ENCODE measurements at places on chromosomes 13 and 19.

DNA sequence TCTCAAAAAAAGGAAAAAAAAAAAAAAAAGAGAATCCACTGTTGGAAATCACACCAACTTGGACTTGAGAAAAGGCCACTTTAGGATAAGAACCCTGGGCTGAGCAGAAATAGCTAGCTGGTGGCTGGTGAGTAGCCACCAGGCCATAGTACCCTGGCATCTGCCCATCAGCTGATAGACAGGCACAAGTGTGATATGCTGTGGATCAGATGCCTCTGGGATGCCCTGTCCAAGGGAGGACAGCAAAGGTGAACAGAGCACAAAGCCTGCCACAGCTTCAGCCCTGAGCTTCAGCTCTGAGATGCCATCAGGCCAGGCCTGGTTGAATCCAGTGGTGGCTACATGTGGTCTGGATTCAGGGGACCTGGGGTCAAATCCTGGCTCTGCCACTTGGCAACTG is 8.7 kb downstream of the SIRT2 start:
- DNase-seq = no peak

DNA sequence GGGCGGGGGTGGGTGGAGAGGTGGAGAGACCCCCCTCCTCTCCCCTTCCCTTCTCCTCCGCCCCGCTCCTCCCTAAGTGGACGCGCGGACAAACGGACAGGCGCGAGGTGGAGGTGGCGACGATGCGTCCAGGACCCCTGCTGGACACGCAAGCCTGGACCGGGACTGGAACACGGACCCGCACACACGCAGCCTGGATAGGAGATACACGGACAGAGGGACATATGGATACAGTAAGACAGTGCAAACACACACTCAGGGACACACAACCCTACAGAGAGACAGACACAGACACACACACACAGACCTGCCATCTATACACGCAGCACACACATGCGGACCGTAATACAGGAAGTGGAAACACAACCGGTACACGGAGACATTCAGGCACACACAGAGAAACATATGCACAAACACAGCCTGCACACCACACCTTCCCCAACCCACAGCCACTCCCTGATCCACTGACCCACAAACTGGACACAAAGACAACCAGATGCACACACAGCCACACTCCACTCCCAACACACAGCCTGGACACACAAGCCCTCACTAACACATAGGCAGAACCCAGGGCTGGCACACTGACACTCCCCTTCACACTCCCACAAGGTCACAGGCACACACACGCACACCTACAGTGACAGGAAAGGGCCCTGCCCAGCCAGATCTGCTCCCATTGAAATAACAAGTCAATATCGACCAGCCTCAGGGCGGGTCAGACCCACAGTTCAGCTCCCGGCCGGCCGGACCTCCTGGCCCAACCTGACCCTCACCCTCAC is 696 bp upstream of the ERFL start:
- no peak for DNase-seq

- DNase-seq = no peak
These were observed 8.3 kb downstream of the RYR1 start for GRCh38 chr19:38441657-38442348.

DNA sequence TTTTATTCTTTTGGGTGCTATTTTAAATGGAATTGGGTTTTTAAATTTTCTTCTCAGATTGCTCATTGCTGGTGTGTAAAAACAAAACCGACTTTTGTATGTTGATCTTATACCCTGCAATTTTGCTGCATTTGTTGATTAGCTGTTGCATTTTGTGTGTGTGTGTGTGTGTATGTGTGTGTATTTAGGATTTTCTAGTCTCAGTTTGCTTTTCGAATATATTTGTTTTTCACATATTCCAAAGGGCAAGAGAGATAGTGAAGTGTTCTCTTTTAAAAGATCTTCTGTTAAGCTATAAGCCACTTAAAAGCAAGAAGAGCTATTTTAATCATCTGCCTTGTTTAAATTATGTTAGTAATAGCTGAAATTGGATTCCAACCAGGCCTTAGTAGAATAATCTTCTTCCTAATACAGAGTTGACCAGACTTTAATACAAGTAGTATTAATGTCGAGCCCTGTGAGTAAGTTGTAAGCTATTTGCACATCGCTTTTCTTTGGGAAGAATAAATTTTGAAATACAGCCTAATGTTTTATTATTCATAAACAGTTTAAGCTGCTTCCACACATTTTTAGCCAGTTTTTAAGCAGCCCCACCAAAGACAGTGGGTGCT is 57.4 kb downstream of the TM9SF2 start:
- no peak for DNase-seq

DNA sequence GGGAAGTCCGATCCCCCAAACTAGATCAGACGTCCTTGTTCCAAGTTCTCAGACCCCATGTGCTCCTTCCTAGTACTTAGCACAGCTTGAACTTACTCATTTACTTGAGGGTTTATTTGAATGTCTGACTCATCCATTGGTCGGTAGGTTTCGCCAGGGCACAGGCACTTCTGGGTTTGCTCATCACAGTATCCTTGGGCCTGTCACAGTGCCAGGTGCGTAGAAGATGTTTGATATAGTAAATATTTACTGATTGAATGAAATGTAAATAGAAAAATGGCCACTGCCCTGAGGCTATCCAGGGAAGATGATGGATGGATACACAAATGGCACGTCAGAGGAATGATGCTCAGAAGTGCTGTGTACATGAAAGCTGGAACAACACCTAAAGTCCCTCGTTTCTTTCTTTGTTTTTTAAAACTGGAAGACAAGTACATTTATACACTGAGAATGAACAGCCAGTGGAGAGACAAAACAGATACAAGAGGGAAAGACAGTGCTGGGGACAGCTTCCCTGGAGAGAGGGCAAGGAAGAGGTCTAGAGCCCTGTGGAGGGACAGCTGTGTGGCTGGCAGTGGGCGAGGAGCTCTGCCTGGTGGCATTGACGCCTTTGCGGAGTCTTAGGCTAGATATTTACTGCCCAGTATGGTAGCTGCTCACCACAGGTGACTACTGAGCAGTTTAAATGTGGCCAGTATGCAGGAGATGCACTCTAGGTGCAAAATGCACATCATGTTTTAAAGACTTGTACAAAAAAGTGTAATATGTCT is 31.2 kb upstream of the KL start:
- DNase-seq = no peak

GRCh38 chr19:45569619-45570421 is 14.8 kb downstream of the OPA3 start:
- no peak for DNase-seq

DNA sequence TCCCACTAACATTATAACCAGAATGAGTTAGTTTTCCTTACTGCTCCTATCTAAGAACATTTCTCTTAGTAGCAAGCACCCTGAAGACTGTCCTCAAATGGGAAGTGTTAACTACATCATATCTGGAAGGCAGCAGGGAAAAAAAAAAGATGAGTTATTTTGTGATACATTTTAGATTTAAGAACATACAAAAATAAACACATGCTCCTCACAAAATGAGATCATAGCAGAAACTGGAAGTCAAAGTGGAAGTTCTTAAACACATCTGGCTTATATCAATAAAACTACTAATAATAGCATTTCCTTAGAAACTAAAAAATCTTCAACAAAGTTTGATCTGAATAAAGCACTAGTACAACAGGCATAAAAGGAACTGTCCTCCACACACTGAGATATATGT is 70.4 kb downstream of the SLITRK6 start:
- no peak for DNase-seq

Measured in ovary (tissue), 10 donors.